ENCODE measurements at places on chromosomes 12 and 14. TPM values are rescaled to one million over a fixed set of nuclear protein-coding genes. Genes with fewer than 3 reads are reported as not detected.
A peak's percentile ranks its signal among the peaks of the same experiment; 100 is the strongest.

The CDH24 gene
- total RNA-seq, result 2.9 TPM

The KRT4 gene
- total RNA-seq, result not detected

GRCh38 chr12:98618952-98619351, 25.5 kb downstream of the SLC25A3 start:
- no peaks in the 10 kb centered on the region for H3K27me3 ChIP-seq
- no peaks in the 10 kb centered on the region for H3K36me3 ChIP-seq
- H3K4me3 ChIP-seq, result no peak overlapping the region
- no peaks in the 10 kb centered on the region for H3K4me1 ChIP-seq

- H3K36me3 ChIP-seq, result no peaks in the 10 kb centered on the region
- H3K4me3 ChIP-seq, result no peak overlapping the region
- H3K4me1 ChIP-seq, result no peaks in the 10 kb centered on the region
- H3K27ac ChIP-seq, result no peak overlapping the region
These were observed 282.1 kb upstream of the GRIP1 start for GRCh38 chr12:66960704-66961690.

DNA sequence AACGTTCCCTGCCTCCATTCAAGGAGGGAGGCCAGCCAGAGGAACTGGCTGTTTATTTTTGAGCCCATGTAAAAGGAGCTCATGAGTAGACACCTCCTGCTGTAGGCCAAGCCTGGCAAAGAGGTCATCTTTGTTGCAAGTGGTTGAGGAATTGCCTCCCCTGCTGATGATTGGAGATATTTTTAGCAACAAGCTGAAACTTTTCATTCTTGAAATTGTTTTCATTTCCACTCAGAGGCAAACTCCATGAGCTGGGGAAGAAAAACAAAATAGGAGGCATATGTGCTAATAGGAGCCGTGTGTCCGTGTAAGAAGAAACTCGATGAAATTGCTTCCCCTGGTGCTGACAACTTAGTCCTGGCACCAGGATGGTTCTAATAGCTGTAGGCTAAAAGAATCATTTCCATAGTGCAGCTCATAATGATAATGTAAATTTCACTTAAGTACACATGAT, 440.1 kb upstream of the FAR2 start:
- H3K36me3 ChIP-seq, result no peaks in the 10 kb centered on the region
- no peaks in the 10 kb centered on the region for H3K27me3 ChIP-seq
- H3K4me1 ChIP-seq, result no peaks in the 10 kb centered on the region
- DNase-seq, result no peak
- no peak overlapping the region for H3K4me3 ChIP-seq

DNA sequence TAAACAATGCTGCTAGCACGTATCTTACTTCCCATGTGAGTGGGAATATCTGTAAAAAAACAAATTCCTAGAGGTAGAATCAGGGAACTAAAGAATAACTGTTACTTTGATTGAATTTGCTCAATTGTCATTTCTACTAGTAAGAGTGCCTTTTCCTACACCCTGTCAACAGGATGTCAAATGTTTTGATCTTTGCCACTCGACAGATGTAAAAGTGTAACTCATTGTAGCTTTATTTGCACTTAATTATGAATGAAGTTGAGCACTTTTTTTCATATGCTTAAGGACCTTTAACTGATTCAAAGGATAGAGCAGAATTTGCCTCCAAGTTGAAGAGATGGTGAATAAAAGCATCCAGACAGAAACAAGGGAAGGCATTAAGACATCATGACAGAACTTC, 104.5 kb downstream of the PPP1R12A start:
- no peaks in the 10 kb centered on the region for H3K27me3 ChIP-seq
- H3K36me3 ChIP-seq, result peaks cover 34% of the 10 kb centered on the region
- H3K4me3 ChIP-seq, result peak overlapping the region; percentile 13
- peaks cover 15% of the 10 kb centered on the region for H3K4me1 ChIP-seq
- peak; percentile 17 for DNase-seq
- H3K27ac ChIP-seq, result no peak overlapping the region

DNA sequence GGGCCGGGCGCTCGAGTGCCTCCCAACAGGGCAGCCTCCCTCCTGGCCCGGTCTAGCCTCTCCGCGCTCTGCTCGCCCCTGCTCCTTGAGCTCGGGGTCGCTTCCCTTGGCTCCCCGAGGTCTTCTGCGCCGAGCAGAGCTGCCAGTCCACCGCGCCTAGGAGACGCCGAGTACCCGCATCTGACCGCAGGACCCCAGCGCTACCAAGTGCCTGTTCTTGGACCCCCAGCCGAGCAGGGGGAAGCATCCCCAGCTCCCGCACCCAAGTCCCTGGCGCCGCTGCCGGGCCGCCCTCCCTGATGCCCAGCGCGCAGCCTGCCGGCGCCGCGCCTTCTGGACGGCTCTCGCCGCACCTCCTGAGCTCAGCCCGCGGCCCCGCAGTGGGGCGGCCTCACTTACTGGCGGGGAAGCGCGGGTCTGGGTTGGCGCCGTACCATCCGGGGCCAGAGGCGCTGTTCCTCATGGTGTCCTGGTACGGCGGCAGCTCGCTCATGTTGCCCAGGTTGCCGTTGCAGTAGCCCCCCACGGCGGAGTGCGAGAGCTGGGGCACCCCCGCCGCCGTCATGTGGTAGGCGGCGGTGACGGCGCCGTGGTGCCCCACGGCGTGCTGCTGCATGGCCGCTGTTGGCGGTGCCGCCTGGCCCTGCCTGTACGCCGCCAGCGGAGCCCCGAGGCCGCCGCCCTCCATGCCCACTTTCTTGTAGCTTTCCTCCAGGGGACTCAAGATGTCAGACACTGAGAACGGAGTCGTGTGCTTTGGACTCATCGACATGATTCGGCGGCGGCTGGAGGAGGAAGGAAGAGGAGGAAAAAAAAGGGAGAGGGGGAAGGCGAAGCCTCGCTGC, 1.2 kb downstream of the NKX2-1 start:
- no peak overlapping the region for H3K4me3 ChIP-seq
- H3K36me3 ChIP-seq, result no peaks in the 10 kb centered on the region
- H3K4me1 ChIP-seq, result peaks cover 10% of the 10 kb centered on the region
- no peak overlapping the region for H3K27ac ChIP-seq
- DNase-seq, result no peak

DNA sequence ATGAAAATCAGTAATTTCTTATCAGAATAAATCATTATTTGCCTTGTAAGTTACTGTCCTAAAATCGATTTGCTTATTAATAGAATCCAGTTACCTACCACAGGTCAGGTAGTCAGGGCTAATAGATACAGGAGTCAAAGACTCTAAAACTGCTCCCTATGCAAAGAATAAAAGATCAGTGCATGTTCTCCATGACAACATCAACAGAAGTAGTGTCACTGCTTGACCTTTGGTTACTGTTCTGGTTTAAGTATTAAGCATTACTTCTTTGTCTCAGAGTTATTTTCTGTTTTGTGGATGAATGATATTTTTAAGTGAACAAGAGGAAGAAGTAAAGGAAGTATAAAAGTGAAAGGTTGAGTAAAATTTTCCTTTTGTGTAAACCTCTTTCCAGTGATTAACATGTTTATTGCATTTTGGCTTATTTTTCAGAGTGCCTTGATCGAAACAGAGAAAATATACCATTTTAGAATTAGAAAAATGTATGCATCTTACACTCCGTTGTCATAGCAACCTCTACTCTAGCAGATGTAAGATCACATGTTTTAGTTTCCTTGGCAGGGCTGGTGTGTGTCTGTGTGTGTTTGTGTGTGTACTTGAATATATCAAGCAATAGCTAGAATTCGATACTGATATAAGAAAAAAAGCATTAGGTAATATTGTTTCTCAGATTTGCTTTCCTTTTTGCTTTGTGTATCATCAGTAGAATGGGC, 44.7 kb downstream of the ABCD2 start:
- no peak overlapping the region for H3K4me3 ChIP-seq
- H3K27ac ChIP-seq, result no peak overlapping the region
- H3K4me1 ChIP-seq, result no peaks in the 10 kb centered on the region
- H3K27me3 ChIP-seq, result no peaks in the 10 kb centered on the region
- DNase-seq, result no peak
- peaks cover 75% of the 10 kb centered on the region for H3K36me3 ChIP-seq

GRCh38 chr14:99883866-99884650, 90.8 kb downstream of the EML1 start:
- H3K4me3 ChIP-seq, result no peak overlapping the region
- no peaks in the 10 kb centered on the region for H3K4me1 ChIP-seq
- no peaks in the 10 kb centered on the region for H3K36me3 ChIP-seq
- H3K27ac ChIP-seq, result no peak overlapping the region
- H3K27me3 ChIP-seq, result peaks cover 4% of the 10 kb centered on the region

DNA sequence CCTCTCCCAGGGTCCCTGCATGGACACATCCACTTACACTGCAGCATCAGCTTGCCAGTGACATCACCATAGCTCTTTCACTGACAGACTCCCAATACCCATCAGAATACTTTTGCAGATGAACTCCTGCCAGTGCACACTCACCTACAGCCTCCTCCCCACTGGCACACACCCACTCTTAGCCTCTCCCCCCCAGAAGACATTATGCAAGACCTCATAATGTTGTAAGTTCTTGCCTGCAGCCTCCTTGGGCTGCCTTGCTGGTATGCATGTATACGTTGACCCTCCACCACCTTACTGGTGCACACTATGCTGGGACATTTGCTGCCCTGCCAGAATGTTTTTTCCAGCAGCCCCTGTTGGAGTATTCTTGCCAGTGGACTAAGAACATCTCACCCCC, 324.2 kb downstream of the AEBP2 start:
- no peak overlapping the region for H3K27ac ChIP-seq
- no peak overlapping the region for H3K4me3 ChIP-seq
- no peak for DNase-seq
- no peaks in the 10 kb centered on the region for H3K36me3 ChIP-seq

DNA sequence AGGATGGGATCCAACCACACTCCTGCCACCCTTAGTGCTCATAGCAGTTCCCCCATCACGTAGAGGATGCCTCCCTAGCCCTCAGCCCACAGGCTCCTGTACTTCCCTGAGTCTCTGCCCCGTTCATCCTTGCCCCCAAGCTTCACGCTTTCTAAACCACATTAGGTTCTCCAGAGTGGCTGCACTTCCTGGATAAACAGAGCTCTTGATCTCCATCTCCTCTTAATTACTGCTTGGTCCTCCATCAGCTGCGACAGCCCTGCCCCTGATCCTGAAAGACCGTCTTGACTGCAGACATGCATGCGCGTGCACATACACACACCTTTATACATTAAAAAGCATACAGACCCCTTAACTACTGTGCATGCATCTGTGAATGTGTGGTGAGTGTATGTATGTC, 530.0 kb downstream of the BCL11B start:
- no peak overlapping the region for H3K27ac ChIP-seq
- H3K36me3 ChIP-seq, result no peaks in the 10 kb centered on the region
- H3K27me3 ChIP-seq, result peaks cover 2% of the 10 kb centered on the region
- no peak for DNase-seq

DNA sequence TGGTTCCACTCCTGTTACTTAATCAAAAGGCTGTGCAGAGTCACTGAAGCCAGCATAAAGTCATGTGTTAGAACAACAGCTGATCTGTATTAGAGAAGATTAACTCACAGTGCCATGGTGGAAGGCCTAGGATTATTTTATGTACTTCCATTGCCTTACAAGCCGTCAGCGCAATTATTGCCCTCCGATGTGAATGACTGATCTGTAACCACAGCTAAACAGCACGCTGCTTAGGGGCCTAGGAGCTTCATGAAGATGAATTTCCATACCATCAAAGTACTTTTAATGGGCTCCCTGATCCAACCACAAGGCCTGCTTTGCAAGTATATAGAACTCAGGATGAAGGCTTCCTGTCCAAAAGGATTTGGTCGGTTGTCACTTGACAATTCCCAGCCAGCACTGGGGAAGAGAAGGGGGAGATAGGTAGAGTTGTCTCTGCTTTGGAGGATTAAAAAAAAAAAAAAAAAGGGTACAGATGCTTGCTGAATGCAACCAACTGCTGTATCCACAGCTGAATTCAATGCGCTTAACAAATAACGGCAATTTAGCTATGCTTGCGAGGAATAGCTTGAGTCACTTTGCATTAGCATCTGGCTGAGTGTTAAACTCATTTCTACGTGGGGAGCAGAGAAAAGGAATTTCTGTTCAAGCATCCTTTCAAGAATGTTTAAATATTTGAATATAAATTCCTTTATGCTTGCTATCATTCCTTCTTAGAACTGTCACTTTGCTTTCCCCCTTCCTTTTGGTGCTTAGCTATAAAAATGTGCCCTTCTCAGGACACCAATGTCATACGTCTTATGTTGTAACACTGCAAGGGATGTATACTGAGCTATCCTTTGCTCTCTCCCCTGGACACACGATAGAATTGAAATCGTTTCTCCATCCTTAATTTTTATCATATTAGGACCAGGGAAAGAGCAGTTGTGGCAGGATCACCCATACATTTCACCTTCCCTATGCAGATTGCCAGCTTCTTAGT, 387.8 kb downstream of the SOX5 start:
- H3K4me1 ChIP-seq, result no peaks in the 10 kb centered on the region
- H3K27ac ChIP-seq, result no peak overlapping the region
- no peak overlapping the region for H3K4me3 ChIP-seq
- no peaks in the 10 kb centered on the region for H3K27me3 ChIP-seq
- DNase-seq, result no peak

DNA sequence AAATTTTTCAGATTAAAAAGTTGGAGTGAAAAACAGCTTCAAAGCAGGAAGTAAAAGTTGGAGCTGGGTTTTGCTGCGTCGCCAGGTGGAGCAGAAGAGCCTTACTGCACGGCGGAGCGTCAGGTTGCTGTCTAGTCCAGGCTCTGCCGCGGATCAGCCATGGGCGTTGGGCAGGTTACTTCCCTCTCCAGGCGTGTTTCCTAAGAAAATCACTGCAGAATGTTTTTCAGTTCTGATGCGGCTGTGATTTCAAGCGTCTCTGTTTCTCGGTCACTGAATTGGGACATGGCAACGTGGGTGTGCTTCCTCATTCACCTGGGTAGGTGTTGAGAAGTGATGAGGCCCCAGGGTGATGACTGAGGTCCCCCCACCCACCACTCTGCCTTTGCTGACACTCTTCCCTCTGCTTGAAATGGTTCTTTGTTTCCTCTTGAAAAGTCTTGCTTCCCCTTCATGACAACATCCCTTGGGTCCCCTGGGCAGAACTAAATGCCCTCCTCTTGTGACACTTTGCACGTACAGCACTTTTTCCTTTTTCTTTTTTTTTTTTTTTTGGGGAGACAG, 7.6 kb downstream of the EVL start:
- H3K4me1 ChIP-seq, result peaks cover 100% of the 10 kb centered on the region
- no peaks in the 10 kb centered on the region for H3K27me3 ChIP-seq
- H3K36me3 ChIP-seq, result peaks cover 73% of the 10 kb centered on the region
- DNase-seq, result peak; percentile 69
- peak overlapping the region; percentile 100 for H3K4me3 ChIP-seq
